IMR-90 (cell line): ENCODE measurements at places on chromosomes 1 and 21. TPM values are rescaled to one million over a fixed set of nuclear protein-coding genes. Genes with fewer than 3 reads are reported as not detected.

- no peak for DNase-seq
Observed at GRCh38 chr1:89089962-89090361, 25.0 kb upstream of the GBP1 start.

The SYCP1 gene
- total RNA-seq = not detected in 2 replicates

The WNT2B gene
- 0.54 and 0.56 TPM in 2 replicates for total RNA-seq

- no peak for DNase-seq
Observed at GRCh38 chr1:43404353-43404752, 14.7 kb downstream of the SZT2 start.

- no peak for DNase-seq
Observed at GRCh38 chr1:172229942-172230341, 190.5 kb upstream of the C1orf105 start.

The DMBX1 gene
- total RNA-seq = not detected in 2 replicates

GRCh38 chr1:200624679-200625335 lies 4.3 kb upstream of the KIF14 start:
- DNase-seq = no peak

The ENTREP3 gene
- total RNA-seq = 1.4 TPM in 2 replicates

DNA sequence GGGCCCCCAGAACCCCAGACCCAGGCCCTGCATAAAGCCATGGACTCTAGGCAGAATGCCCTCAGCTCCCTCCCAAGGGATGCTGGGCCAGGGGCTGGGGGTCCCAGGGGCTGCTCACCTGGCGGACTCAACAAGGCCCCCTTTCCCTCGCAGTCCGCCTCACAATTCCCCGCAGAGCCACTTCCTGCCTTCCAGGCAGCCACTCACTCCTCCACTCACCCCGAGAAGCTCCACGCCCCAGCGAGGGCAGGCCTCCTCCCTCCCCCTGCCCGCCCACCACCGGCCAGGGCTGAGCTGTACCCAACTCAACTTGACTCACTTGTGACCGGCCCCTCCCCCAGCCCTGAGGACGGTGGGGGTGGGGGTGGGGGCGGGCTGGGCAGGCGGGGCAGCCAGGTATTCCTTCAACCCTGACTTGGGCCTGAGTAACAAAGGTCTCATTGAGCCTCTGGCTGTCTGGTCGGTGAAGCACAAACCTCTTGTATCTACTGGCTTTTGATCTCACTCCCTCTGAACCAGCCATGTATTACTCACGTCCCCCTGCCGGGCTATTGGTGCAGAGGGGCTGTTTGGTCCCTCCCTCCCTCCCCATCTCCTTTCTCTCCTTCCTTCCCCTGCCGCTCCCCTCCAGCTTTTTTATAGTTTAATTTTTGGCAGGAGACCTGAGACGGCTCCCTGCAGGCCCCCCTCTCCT lies 5.9 kb downstream of the BLACAT1 start:
- DNase-seq = peak; percentile 36

The SPRR2B gene
- total RNA-seq = not detected in 2 replicates

DNA sequence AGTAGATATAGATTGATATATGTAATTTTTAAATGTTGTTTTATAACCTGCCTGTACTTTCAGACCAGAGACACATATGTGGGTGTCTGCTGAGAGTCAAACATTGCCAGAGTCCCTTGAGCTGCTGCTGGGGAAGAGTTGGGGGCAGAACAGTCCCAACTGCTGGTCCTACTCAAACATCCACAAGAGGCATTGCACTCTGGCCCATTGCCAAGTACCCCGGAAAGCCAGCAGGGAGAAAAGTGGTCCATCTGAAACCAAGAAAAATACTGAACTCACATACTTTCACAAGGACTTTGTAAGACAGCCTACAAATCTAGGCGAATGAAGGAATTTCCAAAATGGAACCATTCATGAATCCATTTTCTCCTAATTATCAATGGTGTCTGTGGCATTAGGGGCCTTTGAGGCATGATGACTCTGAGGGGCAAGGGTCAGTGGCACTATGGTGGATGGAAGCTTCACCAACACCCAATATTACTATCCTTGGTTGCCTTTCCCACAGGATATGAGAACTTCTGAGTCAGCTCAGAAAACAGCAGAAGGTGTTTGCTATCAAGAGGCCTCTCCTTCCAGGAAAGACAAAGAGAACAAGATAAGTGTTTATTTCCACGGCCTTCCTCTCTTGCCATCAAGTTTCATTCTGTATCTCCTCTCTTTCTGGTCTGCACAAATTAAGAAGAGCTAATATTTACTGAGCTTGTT lies 7.3 kb upstream of the TBX15 start:
- no peak for DNase-seq

DNA sequence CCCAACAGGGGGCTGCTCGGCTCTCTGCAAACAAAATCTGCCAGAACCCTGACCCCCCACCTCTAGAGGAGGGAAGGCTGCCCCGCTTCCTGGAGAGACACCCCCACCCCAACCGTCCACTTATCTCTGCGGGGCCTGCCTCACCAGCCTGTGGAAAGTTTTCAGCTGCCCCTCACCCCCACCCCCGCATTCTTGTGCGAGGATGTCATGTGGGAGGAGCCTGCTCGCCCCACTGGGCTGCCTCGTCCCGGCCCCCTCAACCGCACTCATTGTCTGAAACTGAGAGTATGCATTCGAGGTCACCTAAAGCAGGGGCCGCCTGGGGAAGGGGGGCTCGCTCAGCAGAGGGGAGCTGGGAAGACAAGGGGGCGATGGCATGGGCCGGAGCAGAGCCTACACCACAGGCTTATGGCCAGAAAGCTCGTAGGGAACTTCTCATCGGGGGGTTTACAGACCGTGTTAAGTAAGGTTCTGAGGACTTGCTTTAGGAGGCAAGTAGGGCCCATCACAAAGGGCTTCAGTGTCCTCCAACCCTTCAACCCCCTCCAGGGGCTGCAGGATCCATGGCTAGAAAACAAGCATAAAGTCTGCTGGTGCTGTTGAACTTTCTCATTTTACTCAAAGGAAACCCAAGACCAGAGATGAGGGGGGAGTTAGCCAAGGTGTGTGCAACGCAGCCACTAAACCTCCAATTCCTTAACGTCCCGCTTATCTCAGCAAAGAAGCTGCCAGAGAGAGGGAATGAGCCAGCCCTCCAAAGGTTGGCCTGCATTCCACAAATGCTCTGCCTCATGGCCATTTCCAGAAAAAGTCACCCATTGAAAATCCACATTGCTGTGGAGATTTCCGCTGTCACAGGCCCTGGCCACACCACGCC lies 9.4 kb downstream of the EPHA2 start:
- DNase-seq = peak; percentile 92

GRCh38 chr1:118185084-118185832 lies at the start of gene SPAG17:
Gene SPAG17, minus strand, starts transcription at chr1:118185228. Its CDS starts 71 bp downstream, at chr1:118185157.
- peak; percentile 21 for DNase-seq

DNA sequence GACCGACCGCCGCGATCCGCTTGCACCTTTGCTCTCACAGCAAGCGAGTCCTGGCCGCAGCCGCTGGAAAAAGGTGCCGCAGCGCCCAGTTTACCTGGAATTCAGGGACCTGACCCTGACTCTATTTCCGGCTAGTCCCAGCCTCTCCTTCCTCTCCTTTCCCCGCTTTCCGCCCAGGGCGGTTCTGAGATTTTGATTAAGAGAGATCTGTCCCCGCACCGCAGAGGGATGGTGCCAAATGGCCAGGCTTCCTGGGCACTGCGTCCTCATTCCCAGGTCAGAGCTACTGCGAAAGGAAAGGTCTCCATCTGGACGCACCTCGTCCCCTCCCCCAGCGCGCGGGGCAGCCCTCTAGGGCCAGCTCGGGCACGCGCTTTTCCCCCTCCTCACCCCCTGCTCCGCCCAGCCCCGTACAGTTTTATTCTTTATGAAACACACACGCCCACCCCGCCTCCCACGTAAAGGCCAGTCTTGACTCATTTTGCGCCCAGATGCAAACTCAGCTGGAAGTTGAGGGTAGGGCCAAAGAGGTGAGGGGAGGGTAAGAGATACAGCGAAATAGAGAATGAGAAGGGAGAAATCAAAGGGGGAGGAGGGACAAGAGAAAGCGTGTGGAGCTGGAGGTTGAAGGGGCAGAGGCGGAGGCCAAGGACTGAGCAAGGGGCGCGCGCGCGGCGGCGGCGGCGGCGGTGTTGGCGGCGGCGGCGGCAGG lies 411.8 kb upstream of the ESRRG start:
- DNase-seq = peak; percentile 4

DNA sequence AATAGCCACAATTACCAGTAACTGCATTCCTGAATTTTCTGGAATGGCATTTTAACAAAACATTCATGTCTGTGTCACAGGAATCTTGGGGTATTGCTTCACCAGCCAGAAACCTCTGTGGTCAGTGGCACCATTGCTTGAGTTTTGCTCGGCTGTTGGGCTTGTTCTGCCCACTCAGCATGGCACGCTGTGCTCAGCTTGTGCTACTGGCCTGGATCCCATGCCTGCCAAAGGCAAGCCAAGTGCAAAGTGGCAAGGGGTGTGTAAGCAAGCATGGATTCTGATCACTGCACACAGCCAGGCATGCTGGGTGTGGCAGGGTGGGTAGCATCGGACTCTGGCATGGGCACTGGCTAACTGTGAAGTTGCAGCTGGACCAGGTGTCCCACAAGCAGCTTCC lies 1150.9 kb downstream of the MRPL39 start:
- no peak for DNase-seq

DNA sequence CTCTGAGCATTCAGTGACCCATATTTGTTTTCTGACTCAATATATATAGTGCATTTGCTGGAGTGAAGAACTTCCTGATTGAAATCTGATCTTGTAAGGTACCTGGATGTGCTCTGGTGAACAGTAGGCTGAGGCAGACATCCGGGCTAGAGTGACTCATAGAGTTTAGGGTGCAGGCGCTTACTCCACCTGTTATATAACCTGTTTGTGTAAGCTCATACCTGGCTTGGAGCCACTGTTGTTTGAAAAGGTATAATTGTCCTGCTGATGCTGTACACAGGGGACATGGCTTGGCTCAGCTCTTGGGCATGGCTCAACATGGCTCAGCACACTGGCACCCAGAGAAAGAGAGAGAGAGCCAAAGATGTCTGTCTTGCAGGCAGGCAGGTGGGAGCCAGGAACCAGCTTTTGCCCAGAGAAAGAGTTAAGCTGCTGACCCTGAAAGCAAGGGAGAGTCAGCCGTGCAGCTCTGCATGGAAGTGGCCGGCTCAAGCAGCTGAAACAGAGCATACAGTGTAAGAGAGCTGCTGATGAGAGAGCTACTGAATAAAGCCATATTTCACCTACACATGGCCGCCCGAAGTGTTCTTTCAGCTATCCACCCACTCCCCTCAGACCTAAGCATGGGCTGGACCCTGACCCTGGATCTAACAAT lies 43.2 kb downstream of the GJA5 start:
- DNase-seq = no peak

DNA sequence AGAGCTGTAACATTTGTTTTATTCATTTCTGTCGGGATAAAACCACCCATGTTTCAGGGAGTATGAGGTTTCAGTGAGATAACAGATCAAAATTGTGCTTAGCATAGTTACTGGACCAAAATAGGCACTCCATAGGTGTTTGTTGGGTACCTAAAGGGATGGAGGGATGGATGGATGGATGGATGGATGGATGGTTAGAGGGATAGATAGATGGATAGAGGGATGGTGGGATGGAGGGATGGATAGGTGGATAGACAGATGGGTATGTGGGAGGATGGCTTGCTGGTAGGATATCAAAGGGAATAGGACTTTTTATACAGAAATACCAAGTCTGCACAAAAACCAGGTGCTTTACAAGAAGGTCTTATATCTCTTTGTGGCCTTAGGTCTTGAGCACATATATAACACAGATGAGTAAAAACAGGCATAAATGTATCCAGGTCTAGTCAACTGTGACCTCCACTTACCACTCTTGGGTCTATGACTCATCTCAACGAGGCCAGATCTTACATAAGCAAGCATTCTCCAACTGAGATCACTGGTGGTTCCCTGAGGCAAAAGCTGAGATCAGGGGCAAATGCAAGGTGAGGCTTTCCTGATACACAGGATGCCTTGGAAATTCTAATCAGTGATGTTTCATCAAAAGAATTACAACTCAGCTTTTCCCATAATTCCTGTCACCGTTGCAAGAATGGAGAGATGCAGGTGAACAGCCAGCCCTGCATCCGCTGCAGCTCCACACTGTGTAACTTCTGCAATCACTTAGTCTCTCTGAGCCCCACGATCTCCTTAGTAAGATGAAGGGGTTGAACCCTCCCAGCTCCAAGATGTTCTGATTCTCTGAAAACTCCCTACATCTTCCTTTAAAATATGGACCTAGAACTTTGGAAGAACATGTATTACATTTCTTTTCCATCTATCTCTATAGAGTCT lies 32.0 kb downstream of the PTAFR start:
- DNase-seq = peak; percentile 80

GRCh38 chr1:3521426-3521825 lies 67.0 kb downstream of the ARHGEF16 start:
- no peak for DNase-seq

DNA sequence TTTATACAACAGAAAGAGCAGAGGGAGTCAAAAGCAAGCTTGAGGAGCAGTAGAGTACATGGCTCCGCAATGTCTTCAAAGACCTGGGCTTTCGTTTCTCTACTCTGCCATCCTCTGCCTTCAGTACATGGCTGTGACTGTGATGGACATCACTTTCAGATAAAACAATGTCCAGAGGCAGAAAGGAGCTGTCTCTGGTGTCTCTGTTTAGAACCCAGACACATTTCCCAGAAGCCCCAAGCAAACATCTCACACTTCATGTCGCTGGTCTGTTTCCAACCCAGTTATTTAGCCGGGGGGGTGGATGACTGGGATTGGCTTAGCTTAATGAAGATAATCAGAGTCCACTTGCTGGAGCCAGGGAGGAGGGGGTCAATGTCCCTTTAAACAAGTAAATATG lies 25.6 kb downstream of the SGIP1 start:
- DNase-seq = no peak

- no peak for DNase-seq
Observed at GRCh38 chr1:195105281-195105680, 1503.0 kb downstream of the KCNT2 start.

DNA sequence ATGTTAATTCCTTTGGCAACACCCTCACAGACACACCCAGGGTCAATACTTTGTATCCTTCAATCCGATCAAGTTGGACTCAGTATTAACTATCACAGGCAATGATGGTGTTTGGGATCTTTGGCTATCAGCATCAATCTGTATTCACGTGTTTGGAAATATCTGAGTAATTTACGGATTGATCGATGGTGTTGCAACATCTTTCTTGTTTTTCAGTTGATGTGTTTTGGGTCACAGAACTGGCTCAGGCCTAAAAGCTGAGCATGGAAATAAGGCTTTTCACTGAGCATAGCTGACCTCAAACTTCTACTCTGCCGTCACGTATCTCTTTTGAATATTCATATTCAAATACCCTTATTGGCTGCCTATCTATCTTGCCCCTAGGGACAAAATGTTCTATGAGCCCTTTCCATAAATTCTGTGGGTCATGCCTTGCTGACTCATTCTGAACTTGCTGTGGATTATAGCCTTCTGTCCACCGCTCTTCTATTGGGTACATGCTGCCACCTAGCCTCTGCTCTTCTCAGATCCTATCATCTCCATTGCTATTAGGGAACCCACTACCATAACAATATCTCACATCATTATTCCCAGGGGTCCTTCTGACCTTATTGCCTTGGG lies 156.0 kb downstream of the PDE4B start:
- DNase-seq = peak; percentile 79

The TMEM52 gene
- 0.28 and 0.54 TPM in 2 replicates for total RNA-seq

The ZNF683 gene
- not detected in 2 replicates for total RNA-seq

The OR14K1 gene
- total RNA-seq = not detected in 2 replicates

- peak; percentile 37 for DNase-seq
Observed at GRCh38 chr1:63322114-63322943, at the start of gene FOXD3. Gene FOXD3, plus strand, starts transcription at chr1:63322567. Its CDS starts 492 bp downstream, at chr1:63323059.
